ENCODE measurements at places on chromosomes 7 and 10.

DNA sequence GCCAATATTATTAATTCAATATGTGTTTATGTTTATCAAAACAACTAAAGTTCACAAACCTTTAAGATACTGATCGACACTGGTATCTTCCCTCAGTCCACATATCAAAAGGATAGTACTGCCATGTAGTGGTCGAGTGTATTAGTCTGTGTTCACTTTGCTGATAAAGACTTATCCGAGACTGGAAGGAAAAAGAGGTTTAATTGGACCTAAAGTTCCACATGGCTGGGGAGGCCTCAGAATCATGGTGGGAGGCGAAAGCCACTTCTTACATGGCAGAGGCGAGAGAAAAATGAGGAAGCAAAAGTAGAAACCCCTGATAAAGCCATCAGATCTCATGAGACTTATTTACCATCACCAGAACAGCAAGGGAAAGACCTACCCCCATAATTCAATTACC lies 325.4 kb upstream of the PHF14 start:
- no peak for DNase-seq

- DNase-seq, result no peak
Measured at GRCh38 chr10:97733256-97733655, 3.7 kb upstream of the ZFYVE27 start.

GRCh38 chr7:20541608-20542349 lies 73.7 kb upstream of the ABCB5 start:
- DNase-seq, result no peak

DNA sequence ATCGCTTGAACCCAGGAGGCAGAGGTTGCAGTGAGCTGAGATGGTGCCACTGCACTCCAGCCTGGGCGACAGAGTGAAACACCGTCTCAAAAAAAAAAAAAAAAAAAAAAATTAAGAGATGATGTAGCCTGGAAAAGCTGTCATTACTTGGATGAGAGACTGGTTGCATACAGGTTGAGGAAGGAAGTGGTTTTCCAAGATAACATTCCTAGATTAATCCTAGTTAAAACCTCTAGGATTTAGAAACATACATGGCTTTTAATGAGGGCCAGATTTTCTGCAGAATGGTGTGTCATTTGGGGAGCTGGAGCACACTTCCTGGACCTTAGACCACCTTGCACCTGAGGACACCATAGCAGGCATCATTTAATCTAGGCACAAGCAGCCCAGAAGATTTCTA lies 17.8 kb downstream of the VWA2 start:
- DNase-seq, result no peak

DNA sequence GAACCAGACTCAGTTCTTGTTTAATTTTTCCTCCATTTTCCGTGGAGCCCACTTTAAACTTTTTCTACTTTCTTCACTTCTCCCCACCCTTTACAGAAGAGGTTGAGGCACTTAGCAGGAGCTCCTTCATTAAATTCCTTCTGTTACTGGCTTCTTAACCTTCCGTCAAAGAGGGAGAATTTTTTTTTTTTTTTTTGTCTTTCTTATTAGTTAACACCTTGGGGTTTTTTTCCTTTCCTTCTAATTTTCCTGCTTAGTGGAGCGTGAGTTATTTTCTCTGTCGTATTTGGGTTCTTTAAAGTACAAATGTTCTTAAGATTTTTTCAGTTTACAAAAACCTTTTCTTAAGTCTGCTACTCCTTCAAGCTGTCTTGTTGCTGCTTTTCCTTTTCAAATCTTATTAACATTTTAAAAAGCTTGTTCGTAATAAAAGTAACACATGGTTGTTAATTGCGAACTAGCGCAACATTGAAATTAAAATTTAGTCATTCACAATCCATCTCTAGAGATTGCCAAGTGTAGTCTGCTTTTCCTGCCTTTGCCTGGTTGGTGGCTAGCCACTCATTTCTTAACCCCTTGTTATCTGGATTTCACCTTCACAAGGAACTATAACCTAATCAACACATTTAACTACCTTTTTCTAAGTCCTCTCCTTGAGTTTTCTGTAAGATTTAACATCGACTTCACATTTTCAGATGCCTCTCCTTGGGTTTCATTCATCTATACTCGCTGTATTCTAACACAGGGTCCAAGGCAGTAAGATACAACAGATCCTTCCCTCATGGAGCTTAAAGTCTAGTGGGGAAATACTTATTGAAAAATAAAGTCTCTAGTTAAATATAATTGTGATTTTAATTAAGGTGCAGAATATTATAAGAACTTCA lies 2.0 kb downstream of the BMPR1A start:
- no peak for DNase-seq

DNA sequence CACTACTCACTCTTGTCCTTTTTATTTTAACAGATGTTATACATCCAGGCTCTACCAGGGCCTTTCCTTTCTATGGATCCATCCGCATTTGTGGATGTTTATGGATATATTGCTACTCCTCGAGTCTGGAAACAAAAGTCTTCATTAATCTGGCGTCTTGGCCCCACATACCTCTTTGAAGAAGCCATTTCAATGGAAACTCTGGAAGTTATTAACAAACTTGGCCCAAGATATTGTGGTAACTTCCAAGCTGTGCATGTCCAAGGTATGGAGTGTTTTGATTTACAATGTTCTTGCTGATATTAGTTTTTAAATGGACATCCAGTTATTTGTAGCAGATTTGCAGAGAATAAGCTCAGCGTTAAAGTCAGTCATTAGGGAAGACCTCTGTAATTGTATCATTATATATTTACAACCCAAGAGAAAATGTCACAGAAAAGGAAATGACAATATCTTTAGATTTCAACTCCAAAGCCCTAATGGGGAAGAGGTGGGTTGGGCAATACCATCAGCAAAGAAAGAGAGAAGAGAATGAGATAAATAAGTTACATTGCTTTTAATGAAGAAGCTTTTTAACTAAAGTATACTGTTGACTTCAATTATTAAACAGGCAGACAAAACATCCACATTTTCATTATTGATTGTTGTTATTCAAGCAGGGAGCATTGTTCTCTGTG lies 102.1 kb downstream of the WDFY4 start:
- peak; percentile 10 for DNase-seq

DNA sequence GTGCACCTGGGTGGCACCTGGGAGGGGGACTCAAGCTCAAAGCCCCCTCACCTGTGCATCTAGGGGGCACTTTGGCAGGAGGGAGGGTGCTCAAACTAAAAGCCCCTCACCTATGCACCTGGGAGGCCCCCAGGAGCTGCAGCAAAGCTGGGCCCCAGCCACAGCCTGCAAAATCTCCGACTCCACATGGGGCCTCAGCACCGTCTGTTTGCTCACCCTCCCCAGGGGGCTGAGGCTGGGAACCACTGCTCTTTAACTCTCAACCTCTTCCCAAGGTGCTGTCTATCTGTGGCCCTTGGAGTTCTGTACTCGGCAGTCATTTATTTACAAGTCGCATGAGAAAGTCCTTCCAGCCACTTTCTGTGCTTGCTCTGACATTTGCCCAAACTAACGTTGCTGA lies 458.4 kb downstream of the DNAJB6 start:
- DNase-seq, result no peak

- no peak for DNase-seq
Measured at GRCh38 chr7:151918510-151918843, 37.8 kb upstream of the GALNTL5 start.

- no peak for DNase-seq
Measured at GRCh38 chr7:128010391-128011127, 20.7 kb downstream of the LRRC4 start.

DNA sequence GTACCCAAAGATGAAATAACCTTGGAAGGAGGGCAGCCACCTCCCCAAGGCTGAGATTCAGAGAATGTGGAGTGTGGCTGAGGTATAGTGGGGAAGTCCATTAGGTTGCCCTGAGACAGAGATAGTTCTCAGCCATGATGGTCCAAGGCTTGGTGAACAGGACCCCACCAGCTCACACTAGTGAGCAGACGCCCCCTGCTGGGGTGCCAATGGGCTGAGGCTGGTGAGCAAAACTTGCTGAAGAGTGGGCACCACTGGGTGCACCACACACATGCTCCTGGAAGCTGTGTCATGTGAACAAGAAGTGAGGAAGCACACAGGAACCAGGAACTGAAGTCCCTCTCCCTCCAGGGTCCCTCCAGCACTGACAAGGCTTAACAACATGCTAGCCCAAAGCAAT lies 8.9 kb downstream of the FBXL13 start:
- DNase-seq, result no peak

GRCh38 chr7:68158686-68159295 lies 1162.2 kb downstream of the TYW1 start:
- DNase-seq, result no peak

GRCh38 chr7:129739427-129739826 lies 127.9 kb downstream of the NRF1 start:
- peak; percentile 6 for DNase-seq

- DNase-seq, result no peak
Measured at GRCh38 chr10:58017719-58018367, 249.9 kb downstream of the IPMK start.

DNA sequence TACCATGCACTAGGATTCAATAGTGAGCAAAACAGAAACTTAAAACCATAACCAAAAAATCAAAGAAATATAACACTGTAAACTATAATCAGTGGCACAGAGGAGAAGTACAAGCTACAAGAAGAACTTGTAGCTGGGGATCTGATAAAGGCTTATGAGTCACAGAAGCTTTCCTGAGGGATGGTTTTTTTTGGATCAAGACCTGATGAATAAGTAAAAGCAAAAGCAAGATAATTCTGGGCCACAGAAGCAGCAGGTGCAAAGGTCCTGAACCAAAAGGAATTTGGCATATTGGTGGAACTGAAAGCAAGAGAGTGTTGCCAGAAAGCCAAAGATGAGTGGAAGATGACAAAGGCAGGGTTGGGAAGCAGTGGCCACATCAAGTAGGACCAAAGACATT lies 37.4 kb upstream of the BET1 start:
- DNase-seq, result no peak

- no peak for DNase-seq
Measured at GRCh38 chr10:21164687-21165086, 267.6 kb upstream of the NEBL start.

GRCh38 chr7:138961159-138961558 lies 20.0 kb downstream of the KIAA1549 start:
- no peak for DNase-seq

- no peak for DNase-seq
Measured at GRCh38 chr10:101576211-101576863, 11.7 kb downstream of the POLL start.

- peak; percentile 44 for DNase-seq
Measured at GRCh38 chr10:119209035-119209735, 1.8 kb downstream of the GRK5 start.

- no peak for DNase-seq
Measured at GRCh38 chr10:15510963-15511362, 139.9 kb upstream of the FAM171A1 start.

- no peak for DNase-seq
Measured at GRCh38 chr7:41754046-41754445, 51.2 kb upstream of the INHBA start.

DNA sequence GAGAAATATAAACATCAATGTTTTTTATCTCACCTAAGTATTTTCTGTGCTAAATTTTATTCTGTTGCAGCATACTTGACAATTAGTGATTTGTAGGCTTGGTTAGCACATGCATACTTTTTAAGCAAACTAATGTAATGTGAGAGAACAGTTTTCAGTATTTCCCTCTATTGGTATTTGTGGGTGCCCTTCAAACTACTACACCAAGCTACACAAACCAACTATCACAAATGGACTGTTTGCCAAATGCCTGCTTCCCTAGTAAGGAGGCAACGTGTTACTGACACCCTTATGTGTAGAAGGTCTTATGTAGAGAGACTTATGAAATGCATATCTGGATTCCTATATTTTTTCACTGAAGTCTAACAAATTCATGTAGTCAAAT lies 98.4 kb upstream of the FZD1 start:
- no peak for DNase-seq

DNA sequence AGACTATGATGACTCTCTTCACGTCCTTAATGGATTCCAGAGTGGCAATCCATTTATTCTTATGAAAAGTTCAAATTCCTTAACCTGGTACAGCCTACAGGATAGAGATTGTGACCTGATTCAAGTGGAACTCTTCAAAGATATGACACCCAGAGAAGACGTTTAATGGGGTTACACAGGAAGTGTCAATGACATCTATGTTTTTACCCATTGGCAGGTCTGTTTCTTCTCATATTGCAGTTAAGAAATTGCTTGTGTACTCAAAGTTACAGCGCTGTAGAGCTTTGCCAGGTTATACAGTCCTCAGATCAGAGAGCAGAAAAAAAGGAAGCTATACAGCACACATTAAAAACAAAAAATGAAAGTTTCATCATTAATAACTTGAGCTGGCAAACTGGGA lies 367.4 kb downstream of the THSD7A start:
- DNase-seq, result no peak

DNA sequence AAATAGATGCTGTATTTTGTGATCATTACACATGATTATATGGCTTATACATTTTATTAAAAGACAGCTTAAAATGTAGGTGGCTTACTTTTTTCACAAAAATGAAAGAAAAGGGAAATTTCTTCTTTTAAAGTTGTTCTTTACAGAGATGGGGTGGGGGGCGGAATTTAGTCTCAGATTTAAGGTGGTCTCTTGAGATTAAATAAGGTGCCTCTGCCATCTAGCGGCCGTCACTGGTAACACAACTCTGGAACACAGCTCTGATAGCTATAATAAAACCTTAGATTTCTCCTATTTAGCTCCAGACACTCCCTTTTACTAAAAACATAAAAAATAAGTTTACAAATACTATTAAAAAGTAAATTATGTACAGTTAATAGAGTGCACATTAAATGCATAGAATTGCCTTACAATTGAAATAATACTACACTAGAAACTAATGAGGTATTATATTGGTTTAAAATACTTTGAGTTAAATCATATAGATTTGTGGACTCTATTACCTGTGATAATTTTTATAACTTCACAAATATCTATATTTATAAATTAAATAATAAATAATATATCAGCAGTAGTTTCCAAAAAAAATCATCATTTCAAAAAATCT lies 210.9 kb downstream of the DGKB start:
- no peak for DNase-seq

- no peak for DNase-seq
Measured at GRCh38 chr10:97940534-97940933, 89.9 kb downstream of the CRTAC1 start.

GRCh38 chr7:95376632-95377400 lies 19.4 kb downstream of the PON3 start:
- no peak for DNase-seq

GRCh38 chr7:156192921-156193320 lies 380.7 kb upstream of the SHH start:
- DNase-seq, result no peak
